ENCODE measurements at places on chromosomes 5 and 9.

- DNase-seq, result no peak
Observed at GRCh38 chr9:134221273-134222017, 57.1 kb upstream of the RNU6ATAC start.

DNA sequence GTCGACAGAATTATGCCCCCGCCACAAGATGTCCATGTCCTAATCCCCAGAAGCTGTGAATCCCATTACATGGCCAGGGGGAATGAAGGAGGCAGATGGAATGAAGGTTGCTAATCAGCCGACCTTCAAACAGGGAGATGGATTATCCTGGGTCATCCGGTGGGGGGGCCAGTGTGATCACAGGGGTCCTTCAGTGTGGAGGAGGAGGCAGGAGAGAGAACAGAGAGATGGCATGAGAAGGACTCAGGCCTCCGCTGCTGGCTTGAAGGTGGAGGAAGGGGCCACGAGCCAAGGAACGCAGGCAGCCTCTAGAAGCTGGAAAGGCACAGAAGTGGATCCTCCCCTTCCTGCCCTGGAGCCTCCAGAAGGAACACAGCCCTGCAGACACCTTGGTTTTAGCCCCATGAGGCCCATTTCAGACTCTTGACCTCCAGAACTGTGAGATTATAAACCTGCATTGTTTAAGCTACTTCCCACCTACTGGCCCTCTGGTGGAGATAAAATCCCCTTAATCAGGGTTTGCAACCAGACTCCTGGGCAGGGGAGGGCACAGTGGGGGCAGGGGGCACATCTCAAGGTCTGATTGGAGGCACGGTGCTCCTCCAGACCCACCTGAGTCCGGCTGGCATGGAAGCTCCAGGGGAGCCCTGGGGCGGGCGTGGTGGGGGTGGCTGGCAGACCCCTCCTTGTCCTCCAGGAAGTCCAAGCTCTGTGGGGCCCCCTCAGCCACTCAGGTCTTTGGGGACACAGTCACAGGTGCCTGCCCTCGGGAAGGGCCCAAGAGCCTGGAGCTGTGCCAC is 13.8 kb downstream of the PTGES2 start:
- no peak for DNase-seq

- DNase-seq, result no peak
Observed at GRCh38 chr5:65508978-65509377, 27.3 kb upstream of the ADAMTS6 start.

DNA sequence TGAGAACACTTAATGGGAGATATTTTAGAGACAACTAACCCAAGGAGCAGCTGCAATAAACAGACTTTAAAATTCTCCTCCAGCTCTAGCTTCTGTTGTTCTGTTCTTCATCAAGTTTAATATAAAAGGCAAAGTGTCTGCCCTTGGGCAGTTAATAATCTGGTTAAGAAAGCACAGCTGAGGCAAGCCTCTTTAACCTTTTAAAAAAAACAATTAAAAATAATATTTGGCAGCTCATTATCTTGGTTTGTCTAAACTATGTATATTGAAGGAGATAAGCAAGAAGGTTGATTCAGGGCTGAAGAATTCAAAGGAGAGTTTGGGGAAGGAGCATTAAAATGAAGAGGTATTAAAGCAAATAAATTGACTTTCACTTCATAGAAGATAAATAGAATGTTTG is 75.4 kb downstream of the TSSK1B start:
- no peak for DNase-seq

DNA sequence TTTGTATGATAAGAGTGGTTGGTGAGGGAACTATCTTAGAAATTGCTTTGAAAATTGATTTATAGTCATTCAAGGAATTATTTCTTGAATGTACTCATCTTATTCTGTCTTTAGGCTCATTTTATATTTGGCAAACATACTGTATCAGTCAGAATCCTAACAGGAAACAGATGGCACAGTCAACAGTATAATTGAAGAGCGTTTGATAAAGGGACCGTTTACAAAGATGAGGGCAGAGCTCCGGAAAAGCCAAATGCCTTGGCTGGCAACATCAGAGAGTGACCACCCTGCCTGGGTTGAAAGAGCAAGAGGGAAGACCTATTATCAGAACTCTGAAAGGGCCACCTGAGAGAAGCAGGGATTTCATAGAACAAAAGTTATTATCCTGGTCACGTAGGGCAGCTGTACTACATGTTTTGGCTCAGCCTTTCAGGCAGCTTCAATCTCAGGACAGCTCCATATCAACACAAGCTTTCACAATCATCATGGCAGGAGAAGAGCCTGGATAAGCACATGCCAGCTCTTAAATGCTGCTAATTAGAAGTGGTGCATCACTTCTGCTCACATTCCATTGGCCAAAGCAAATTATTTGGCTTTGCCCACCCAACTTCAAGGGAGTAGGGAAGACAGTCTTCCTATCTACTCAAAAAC is 47.2 kb upstream of the ARL15 start:
- no peak for DNase-seq

Measured in SHP77 (cell line).